ENCODE measurements at places on chromosomes 7 and 10.

- peaks cover 3% of the 10 kb centered on the region for H3K27me3 ChIP-seq
- H3K4me1 ChIP-seq: no peaks in the 10 kb centered on the region
- no peaks in the 10 kb centered on the region for H3K36me3 ChIP-seq
- H3K4me3 ChIP-seq: no peak overlapping the region
- DNase-seq: no peak
These were observed 41.1 kb upstream of the DUSP5 start for GRCh38 chr10:110456523-110457091.

- no peaks in the 10 kb centered on the region for H3K4me1 ChIP-seq
- no peak overlapping the region for H3K27ac ChIP-seq
- H3K27me3 ChIP-seq: no peaks in the 10 kb centered on the region
- no peak for DNase-seq
- H3K36me3 ChIP-seq: no peaks in the 10 kb centered on the region
These were observed 182.3 kb upstream of the IMMP2L start for GRCh38 chr7:111744501-111745155.

GRCh38 chr7:142859829-142860228 lies 5.0 kb downstream of the EPHB6 start:
- H3K4me3 ChIP-seq: no peak overlapping the region
- H3K27me3 ChIP-seq: no peaks in the 10 kb centered on the region
- no peak for DNase-seq
- H3K36me3 ChIP-seq: peaks cover 83% of the 10 kb centered on the region
- peaks cover 40% of the 10 kb centered on the region for H3K4me1 ChIP-seq

- H3K27ac ChIP-seq: no peak overlapping the region
- H3K4me1 ChIP-seq: no peaks in the 10 kb centered on the region
- no peak overlapping the region for H3K4me3 ChIP-seq
- H3K27me3 ChIP-seq: peaks cover 4% of the 10 kb centered on the region
These were observed 8.2 kb upstream of the PAXIP1 start for GRCh38 chr7:155011086-155011485.

- no peaks in the 10 kb centered on the region for H3K4me1 ChIP-seq
- DNase-seq: no peak
- H3K27me3 ChIP-seq: no peaks in the 10 kb centered on the region
- no peaks in the 10 kb centered on the region for H3K36me3 ChIP-seq
- H3K4me3 ChIP-seq: no peak overlapping the region
These were observed 156.7 kb downstream of the PLXNA4 start for GRCh38 chr7:132419542-132419941.

DNA sequence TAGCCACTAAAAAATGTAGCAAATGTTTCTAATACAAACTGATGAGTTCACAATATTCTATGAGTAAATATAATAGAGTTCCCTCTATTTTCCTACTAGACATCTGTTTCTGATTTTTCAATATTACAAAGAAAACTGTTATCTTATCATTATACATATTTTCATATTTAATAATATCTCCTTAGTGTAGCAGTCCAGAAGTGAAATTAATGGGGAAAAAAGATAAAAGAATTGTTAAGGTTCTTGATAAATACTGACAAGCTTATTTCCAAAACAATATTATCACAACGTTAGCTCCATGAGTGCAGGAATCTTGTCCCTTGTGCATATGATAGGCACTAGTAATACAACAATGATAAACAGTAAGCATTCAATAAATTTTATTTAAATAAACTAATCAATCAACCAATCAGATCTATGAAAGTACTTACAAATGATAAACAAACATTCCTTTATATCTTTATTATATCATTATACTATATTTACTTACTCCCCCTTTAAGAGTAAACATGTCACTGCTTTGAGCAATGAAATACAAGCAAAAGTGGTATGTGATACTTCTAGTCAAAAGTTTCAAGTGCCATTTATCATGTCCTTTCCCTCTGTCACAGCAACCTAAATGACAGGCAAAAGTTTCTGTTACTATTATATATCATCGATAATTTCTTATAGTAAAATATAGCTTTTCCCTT lies 103.1 kb downstream of the IMMP2L start:
- H3K4me3 ChIP-seq: no peak overlapping the region
- no peaks in the 10 kb centered on the region for H3K27me3 ChIP-seq
- H3K4me1 ChIP-seq: no peaks in the 10 kb centered on the region
- DNase-seq: no peak

- H3K27me3 ChIP-seq: no peaks in the 10 kb centered on the region
- DNase-seq: no peak
- H3K36me3 ChIP-seq: no peaks in the 10 kb centered on the region
- no peak overlapping the region for H3K27ac ChIP-seq
- H3K4me3 ChIP-seq: no peak overlapping the region
These were observed 174.2 kb downstream of the PTN start for GRCh38 chr7:137169282-137169698.

GRCh38 chr10:71248210-71248609 lies 35.8 kb downstream of the UNC5B start:
- H3K36me3 ChIP-seq: no peaks in the 10 kb centered on the region
- H3K27ac ChIP-seq: no peak overlapping the region
- DNase-seq: no peak
- peaks cover 12% of the 10 kb centered on the region for H3K27me3 ChIP-seq
- H3K4me3 ChIP-seq: no peak overlapping the region
- no peaks in the 10 kb centered on the region for H3K4me1 ChIP-seq

- H3K27me3 ChIP-seq: peaks cover 5% of the 10 kb centered on the region
- no peak for DNase-seq
- no peak overlapping the region for H3K27ac ChIP-seq
- H3K4me3 ChIP-seq: no peak overlapping the region
- H3K36me3 ChIP-seq: no peaks in the 10 kb centered on the region
- no peaks in the 10 kb centered on the region for H3K4me1 ChIP-seq
These were observed 596.6 kb upstream of the CELF2 start for GRCh38 chr10:10421071-10421470.

DNA sequence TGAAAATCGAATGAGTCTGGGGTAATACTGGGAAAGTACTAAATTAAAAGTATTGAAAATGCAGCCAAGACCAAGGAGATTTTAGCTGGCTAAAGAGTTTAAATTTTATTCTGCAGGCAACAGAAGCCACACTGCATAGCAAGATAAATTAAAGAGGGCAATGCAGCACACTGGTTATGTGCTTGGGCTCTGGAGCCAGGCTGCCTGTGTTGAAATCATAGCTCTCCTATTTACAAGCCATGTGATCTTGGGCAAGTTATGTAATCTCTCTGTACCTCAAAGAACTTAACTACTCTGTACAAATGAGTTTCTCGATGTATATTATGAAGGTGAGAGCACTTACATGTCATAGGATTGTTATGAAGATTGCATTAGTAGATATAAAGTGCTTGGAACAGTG lies 9.9 kb downstream of the SLC25A13 start:
- H3K27ac ChIP-seq: no peak overlapping the region
- H3K4me1 ChIP-seq: no peaks in the 10 kb centered on the region
- no peaks in the 10 kb centered on the region for H3K36me3 ChIP-seq
- DNase-seq: no peak
- no peak overlapping the region for H3K4me3 ChIP-seq
- H3K27me3 ChIP-seq: no peaks in the 10 kb centered on the region

GRCh38 chr7:55651057-55651456 lies 78.8 kb upstream of the VOPP1 start:
- H3K4me1 ChIP-seq: no peaks in the 10 kb centered on the region
- H3K27ac ChIP-seq: no peak overlapping the region
- no peak for DNase-seq
- no peak overlapping the region for H3K4me3 ChIP-seq
- H3K36me3 ChIP-seq: no peaks in the 10 kb centered on the region
- no peaks in the 10 kb centered on the region for H3K27me3 ChIP-seq

DNA sequence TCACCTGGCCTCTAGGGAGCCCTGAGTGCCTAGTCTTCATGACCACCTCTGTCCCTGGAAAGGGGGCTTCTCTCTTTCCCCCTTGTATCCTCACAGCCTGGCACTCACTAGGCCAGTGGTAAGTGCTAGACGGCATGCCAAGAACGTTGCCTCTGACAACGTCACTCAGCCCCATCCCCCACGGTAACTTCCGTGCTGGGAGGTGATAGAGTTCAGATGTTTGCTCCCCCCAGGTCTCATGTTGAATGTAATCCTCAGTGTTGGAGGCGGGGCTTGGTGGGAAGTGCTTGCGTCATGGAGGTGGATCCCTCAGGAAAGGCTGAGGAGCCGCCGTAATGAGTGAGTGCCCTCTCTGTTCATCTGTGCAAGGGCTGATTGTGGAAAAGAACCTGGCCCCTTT lies 343.3 kb upstream of the MKI67 start:
- H3K4me3 ChIP-seq: no peak overlapping the region
- no peaks in the 10 kb centered on the region for H3K27me3 ChIP-seq
- no peak overlapping the region for H3K27ac ChIP-seq
- DNase-seq: no peak
- no peaks in the 10 kb centered on the region for H3K4me1 ChIP-seq

- no peak for DNase-seq
- no peaks in the 10 kb centered on the region for H3K36me3 ChIP-seq
- peaks cover 23% of the 10 kb centered on the region for H3K27me3 ChIP-seq
These were observed 607.6 kb downstream of the KCNMA1 start for GRCh38 chr10:77029777-77030717.

- no peaks in the 10 kb centered on the region for H3K36me3 ChIP-seq
- no peak for DNase-seq
- peaks cover 2% of the 10 kb centered on the region for H3K4me1 ChIP-seq
- no peaks in the 10 kb centered on the region for H3K27me3 ChIP-seq
- no peak overlapping the region for H3K27ac ChIP-seq
These were observed 168.3 kb upstream of the PPP1R3A start for GRCh38 chr7:114086914-114087652.

GRCh38 chr7:24346716-24347115 lies 62.7 kb downstream of the NPY start:
- H3K4me3 ChIP-seq: no peak overlapping the region
- H3K36me3 ChIP-seq: no peaks in the 10 kb centered on the region
- peaks cover 3% of the 10 kb centered on the region for H3K27me3 ChIP-seq
- no peak overlapping the region for H3K27ac ChIP-seq

GRCh38 chr7:150481922-150482321 lies 31.5 kb downstream of the GIMAP8 start:
- H3K4me3 ChIP-seq: no peak overlapping the region
- H3K36me3 ChIP-seq: no peaks in the 10 kb centered on the region
- H3K4me1 ChIP-seq: peaks cover 61% of the 10 kb centered on the region
- DNase-seq: no peak
- H3K27ac ChIP-seq: peak overlapping the region; percentile 78

- DNase-seq: no peak
- H3K27ac ChIP-seq: no peak overlapping the region
- H3K4me1 ChIP-seq: no peaks in the 10 kb centered on the region
- H3K4me3 ChIP-seq: no peak overlapping the region
These were observed 19.5 kb downstream of the TSPAN33 start for GRCh38 chr7:129163875-129164544.

DNA sequence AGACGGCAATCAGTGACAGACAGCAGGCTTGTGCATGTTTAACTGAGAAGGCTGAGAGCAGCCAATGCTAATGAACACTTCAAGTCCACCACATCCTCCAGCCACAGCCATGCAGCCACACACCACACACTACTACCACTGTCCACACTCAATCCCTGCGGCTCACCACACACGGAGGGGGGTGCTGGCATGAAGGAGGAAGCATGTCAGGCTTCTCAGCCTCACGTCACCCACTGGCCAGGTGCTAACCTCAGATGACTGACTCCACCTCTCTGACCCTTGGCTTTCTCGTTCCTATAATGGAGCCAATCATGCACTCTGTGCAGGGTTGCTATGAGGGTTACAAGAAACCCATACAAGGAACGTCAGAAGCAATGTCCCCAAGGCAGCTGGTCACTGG lies 165.4 kb upstream of the RNF32 start:
- no peak overlapping the region for H3K4me3 ChIP-seq
- H3K27me3 ChIP-seq: peaks cover 18% of the 10 kb centered on the region
- H3K27ac ChIP-seq: no peak overlapping the region
- no peaks in the 10 kb centered on the region for H3K36me3 ChIP-seq
- DNase-seq: no peak

- peaks cover 67% of the 10 kb centered on the region for H3K4me1 ChIP-seq
- H3K27me3 ChIP-seq: no peaks in the 10 kb centered on the region
- H3K4me3 ChIP-seq: no peak overlapping the region
These were observed 22.7 kb downstream of the CHST15 start for GRCh38 chr10:124070666-124071065.

- H3K27ac ChIP-seq: no peak overlapping the region
- no peak overlapping the region for H3K4me3 ChIP-seq
- no peak for DNase-seq
These were observed 29.0 kb upstream of the SUN1 start for GRCh38 chr7:803243-803635.

DNA sequence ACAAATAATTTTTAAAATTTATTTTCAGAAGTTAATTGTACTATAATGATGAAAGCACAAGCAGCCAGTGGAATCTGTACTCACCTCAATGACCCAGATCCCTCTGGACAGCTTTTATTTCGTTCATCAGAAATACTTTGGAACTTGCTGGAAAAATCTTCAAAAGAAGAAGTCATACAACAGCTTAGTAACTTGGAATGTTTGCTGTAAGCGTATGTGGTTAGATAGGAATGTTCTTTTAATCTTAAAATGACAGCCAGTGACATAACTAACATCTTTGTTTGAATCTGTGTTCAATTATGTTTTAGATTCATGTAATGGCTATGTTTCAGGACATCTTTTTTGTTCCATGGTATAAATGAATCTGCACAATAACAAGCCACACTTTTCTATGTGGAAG lies 26.8 kb downstream of the CFAP69 start:
- no peaks in the 10 kb centered on the region for H3K27me3 ChIP-seq
- H3K27ac ChIP-seq: no peak overlapping the region

DNA sequence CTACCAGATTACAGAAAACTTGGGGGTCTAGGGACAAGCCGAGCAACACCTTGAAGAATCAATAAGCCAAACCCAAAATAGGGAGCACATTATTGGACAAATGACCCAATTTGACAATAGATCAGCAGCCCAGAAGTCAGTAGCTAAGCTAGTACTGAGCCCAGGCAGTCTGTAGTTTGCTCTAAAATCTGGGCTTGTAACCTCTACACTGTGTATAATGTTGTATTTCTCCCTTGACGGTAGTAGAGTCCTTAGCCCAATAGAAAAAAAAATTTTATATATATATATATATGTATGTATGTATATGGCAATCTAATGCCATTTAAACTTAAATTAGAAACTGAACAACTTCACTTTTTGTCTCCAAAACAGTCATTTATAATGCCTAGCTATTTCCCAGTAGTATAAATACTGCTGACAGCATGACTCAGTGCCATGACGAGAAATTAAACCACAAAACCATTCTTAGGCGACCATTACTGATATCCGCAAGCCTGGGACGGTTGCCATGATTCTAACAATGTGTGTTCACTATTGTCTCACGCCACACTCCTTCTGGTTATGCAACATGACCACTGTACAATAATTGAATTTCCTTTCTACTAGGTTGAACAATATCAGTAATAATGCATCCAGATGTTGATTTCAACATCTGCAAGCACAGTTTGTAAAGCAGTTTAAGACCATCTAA lies 110.5 kb downstream of the IPMK start:
- no peaks in the 10 kb centered on the region for H3K36me3 ChIP-seq
- H3K27ac ChIP-seq: no peak overlapping the region
- no peak for DNase-seq

- H3K36me3 ChIP-seq: no peaks in the 10 kb centered on the region
- DNase-seq: no peak
- H3K27me3 ChIP-seq: no peaks in the 10 kb centered on the region
- no peak overlapping the region for H3K4me3 ChIP-seq
- no peaks in the 10 kb centered on the region for H3K4me1 ChIP-seq
- H3K27ac ChIP-seq: no peak overlapping the region
These were observed 79.5 kb downstream of the EEPD1 start for GRCh38 chr7:36232555-36232954.

Measured in DND-41 (cell line).